ENCODE measurements at places on chromosomes 6 and 20.

DNA sequence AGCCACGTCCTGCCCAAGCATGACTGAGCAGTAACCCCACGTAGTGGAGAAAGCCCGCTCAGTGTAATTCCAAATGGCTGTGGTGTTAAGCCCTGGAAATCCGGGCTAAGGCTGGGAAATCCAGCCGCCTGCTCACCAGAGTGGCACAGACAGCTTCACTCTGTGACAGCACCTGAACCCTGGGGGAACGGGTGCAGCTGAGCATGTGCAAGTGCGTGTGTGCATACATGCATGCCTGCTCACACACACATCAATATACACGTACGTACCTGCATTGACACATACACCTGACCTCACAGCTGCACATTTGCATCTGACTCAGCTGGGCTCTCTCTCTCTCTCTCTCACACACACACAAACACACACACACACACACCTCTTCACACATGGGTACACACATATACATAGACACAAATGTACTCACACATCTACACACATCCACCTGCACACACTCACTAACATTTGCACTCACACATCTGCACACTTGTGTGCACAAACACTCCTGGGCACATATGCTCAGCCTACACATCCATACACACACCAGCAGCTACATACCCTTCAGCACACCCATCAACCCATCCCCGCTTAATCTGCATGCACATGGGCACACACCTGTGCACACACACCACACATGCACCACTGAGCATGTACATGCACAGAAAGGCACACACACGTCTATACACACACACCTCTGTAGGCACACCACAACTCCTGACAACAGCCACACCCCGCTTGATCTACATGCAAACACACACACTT is 114.1 kb downstream of the GRM4 start:
- DNase-seq, result no peak

GRCh38 chr6:3017304-3017703 is 17.6 kb downstream of the NQO2 start:
- no peak for DNase-seq

- no peak for DNase-seq
These were observed 172.9 kb downstream of the MCHR2 start for GRCh38 chr6:99821164-99821563.

GRCh38 chr20:25356271-25356933 is 34.2 kb downstream of the ABHD12 start:
- no peak for DNase-seq

- DNase-seq, result no peak
These were observed 194.6 kb upstream of the CITED2 start for GRCh38 chr6:139568956-139569538.

DNA sequence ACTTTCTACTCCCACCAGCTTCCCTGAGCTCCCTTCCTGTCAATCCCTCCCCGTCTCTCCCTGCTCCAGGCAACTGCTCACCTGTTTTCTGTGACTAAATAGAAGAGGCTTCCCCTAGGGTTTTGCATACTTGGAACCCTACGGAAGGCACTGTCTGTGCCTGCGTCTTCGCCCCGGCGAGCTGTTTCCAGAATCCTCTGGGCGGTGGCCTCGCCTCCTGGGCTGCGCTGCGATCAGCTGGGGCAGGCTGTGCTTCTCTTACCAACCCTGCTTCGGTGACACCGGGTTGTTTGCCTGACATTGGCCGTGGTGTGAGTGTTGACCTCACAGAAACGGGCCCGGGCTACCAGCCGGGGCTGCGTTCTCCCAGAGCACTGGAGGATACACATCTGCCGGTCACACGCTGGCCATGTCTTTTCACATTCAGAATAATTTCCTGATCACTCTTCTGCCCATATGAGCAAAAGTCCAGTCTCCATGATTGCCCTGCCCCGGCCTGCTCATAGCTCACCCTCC is 29.4 kb upstream of the CCR6 start:
- DNase-seq, result no peak

DNA sequence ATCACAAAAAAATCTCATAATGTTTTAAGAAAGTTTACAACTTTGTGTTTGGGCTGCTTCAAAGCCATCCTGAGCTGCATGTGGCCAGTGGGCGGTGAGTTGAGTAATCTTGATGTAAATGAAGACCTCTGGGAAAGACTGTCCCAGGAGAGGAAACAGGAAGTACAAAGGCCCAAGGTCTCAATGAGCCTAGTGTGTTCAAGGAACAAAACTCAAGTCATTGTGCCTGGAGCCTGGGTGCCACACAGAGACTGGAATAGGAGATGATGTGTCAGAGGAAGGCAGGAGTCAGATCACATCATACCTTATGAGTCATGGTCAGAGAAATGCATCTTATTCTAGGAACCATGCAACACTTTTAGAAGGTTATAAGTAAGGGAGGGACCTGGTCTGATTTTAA is 51.5 kb downstream of the COL19A1 start:
- DNase-seq, result no peak

DNA sequence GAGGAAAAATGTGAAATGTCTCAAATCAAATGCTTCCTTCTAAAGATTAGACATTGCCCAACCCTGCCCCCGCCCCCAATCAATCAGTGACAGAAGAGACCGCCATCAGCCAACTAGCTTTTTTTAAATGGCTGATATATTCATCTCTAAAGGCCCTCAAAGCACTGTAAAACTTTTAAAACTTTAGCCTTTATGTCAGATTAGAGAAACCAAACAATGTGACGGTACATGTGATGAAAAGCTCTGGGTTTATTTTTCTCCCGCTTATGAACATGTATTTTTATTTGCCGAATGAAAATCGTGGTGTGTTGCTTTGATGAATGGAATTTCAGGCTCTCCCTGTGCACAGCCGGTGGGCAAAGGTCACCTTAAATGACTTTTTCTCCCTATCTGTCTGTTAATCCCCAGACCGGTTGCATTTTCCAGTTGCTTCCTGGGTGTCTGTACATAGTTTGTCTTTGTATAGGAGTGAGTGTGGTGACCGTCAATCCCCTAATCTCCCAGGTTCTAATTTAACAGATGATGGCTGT is 38.5 kb downstream of the TBC1D7 start:
- DNase-seq, result no peak

- DNase-seq, result no peak
These were observed 80.2 kb downstream of the ANKEF1 start for GRCh38 chr20:10115021-10115420.

DNA sequence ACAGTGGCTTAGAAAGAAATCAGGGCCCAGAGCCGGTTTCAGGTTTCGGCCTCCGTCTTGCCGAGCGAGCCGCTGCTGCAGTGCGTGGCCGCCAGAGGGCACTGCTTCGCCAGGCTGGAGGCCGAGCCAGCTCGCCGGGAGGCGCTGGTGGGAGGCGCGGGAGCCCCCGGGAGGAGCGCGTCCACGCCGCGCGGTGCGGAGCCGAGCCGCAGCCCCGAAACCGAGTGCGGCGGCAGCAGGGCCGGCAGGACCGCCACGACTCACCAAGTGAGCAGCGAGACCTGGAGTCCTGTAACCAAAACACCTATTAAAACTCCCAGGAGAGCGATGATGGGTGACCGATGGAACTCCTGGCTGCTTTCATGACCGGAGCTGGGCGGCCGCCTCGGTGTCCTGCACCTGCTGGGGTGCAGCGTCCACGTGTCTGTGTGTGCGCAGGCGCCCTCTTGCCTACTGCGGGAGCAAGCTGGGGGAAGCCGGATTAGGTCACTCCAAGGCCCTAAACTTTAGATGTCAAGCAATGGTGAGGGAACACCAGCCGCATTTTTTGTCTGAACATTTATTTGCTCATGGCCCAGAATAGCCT is 186.9 kb upstream of the UST start:
- DNase-seq, result peak; percentile 61

DNA sequence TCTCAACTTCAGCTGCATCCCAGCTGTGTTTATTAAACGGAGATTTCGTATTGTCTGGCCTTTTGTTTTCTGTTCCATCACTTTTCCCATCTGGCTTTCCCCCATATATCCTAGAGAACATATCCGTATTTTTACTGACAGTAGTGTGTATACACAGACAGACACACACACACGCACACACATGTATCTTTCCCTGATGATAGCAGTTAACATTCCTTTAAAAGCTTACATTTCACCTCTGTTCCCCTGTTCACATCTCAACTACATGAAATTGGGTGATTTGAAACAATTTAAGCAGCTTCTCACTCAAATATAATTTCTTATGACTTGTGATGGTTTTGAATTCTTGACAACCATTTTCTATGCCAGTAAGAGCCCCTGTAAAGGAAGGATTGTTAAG is 207.1 kb upstream of the CEP162 start:
- DNase-seq, result no peak

- DNase-seq, result no peak
These were observed 61.4 kb upstream of the BMP2 start for GRCh38 chr20:6705926-6706548.

- no peak for DNase-seq
These were observed 915 bp downstream of the TMEM63B start for GRCh38 chr6:44128020-44128917.

DNA sequence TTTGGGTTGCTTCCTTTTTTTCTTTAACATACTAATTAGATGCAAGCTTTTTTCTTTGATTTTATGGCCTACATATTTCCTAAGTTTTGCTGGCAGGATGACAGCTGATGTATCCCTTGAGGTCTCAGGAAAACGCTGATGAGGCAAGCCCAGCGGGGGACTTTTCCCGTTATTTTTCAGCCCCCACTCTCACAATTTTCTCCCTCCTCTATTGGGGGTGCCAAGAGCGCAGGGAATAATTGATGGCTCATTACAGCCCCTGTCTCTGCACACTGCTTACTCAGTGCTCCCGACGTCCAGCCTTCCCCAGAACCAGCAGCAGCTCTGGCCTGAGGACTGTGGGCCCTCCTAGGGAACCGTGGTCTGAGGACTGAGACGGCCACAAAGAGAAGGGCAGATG is 38.6 kb upstream of the VSTM2L start:
- no peak for DNase-seq

DNA sequence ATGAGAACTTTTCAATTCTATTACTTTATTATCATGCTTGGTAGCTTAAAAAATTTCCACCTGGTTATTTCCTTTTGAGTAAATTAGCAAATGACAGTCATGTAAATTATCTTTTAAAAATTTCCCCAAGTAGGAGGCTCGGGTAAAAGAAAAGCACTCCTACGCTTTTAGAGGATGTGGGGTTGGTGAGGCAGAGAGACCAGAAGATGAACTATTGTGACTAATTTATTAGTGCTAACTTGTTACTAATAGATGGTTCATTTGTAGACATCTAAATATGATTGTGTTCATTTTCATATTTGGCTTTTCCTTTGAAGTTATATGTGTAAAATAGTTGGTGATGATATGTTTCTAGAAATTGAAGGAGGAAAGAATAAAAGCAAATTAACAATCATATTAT is 27.0 kb downstream of the ZNF292 start:
- no peak for DNase-seq

GRCh38 chr6:10355115-10355702 is 59.7 kb downstream of the TFAP2A start:
- DNase-seq, result no peak

- no peak for DNase-seq
These were observed 138.0 kb downstream of the THBS2 start for GRCh38 chr6:169115632-169116031.

DNA sequence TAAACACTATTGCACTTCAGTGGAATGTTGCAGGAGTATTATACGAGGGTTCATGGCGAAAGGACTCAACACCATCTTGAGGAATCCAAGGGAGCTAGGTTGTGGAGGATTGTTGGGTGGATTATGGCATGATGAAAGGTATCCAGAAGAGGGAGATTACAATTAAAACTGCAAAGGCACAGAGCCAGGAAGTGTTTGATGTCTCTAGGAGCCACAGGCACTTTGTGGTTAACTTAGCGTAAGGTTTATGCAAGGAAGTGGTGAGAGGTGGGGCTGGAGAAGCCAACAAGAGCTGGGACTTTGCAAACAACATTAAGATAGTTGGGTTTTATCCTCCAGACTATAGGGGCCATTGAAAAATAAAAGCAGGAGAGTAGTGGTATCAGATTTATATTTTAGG is 86.6 kb upstream of the TPD52L1 start:
- DNase-seq, result no peak

DNA sequence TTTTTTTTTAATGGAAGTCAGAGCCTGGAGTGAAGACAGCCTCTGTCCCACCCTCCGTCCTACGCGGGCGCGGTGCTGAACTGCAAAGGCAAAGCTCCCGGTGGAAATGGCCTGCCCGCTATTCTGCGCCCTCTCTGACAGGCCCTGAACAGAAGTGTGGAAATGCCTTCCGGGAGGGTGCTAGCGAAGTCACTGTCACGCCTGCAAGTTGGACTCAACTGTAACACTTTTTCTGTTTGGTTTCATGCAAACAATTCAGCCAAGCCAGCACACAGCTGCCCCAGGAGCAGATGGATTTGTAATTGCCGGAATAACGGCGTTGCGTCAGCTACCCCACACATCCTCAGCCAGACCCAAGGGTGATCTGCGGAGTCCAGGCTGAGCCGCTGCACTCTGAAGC is 107.6 kb downstream of the PSMB1 start:
- DNase-seq, result no peak
